Esophagus muscularis mucosa (tissue), 4 donors: ENCODE measurements at places on chromosomes 11 and 22. TPM values are rescaled to one million over a fixed set of nuclear protein-coding genes. Genes with fewer than 3 reads are reported as not detected.

DNA sequence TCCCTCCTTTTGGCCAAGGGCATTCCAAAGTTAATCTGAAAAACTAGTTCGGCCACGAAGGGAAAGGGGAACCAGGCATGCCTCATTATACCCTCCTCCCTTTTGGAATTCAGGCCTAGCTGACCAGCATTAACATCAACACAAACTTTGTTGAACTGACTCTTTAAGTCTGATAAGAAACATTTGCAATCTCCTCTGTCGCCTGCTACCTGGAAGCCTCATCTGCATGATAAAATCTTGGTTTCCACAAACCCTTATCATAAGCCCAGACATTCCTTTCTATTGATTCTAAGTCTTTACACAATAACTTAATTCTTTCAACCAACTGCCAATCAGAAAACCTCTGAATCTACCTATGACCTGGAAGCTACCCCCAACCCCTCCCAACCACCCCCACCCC is 11.4 kb downstream of the POGLUT3 start:
- H3K4me3 ChIP-seq: no peak overlapping the region
- H3K4me1 ChIP-seq: no peaks in the 10 kb centered on the region
- no peak overlapping the region for H3K27ac ChIP-seq
- no peak for DNase-seq

DNA sequence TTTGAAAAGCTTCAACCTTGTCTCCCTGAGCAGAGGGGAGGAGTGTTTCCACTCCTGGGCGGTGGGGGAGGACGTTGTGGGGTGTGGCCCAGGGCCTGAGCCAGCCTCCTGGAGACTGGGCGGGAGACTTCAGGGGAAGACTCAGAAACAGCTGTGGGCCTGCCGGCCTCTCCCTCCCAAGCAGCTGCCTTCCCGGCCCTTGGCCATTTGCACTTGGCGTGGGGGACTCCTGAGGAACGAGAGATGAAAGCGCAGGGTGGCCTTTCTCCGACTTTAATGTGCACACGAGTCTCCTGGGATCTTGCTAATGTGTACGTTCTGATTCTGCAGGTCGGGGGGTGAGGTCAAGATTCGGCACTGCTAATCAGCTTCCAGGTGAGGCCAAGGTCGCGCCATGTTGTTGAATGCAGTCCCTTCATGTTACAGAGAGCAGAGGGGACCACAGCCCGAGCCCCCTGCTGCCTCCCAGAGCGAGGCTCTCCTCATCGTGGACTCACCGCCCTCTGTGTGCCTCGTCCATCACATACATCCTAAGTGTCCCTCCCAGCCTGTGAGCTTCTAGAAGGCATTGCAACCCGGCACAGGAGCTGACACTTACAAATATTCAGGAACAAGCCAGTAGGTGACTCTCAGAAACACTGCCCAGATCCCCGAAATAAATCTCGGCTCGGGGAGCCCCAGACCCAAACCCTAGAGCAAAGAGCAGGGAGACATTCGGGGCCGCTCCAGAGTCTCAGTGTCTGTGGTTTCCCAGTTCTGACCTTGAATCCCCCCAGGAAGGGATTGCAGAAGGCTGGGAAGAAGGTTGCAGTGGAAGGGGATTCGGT is 7.7 kb downstream of the LIF start:
- no peak overlapping the region for H3K4me3 ChIP-seq
- no peaks in the 10 kb centered on the region for H3K36me3 ChIP-seq

DNA sequence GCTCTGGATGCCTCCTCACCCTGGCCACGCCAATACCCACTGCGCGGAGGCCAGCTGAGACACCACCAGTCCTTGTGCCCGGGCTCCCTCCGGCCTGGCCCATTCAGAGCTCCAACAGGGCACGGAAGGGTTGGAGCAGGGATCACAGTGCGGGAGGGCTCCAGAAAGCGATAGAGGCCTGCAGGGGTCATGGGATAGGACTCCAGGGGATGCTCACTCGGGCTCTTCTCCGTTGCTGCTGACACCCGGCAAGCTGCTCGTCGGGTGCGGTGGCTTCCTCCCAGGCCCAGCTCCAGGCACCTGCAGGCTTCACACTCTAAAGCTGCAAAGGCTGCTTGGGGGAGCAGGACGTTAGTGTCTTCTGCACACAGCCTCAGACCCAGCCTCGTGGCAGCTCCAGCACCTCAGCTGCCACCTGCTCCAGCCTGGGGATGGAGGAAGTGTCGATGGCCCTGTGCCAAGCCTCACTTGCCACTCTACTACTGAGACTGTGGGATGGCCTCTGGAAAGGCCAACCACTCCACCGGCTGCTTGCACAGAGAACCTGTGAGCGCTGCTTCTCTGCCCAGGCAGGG is 10.6 kb downstream of the WNT7B start:
- H3K4me3 ChIP-seq: no peak overlapping the region
- no peaks in the 10 kb centered on the region for H3K36me3 ChIP-seq
- H3K27ac ChIP-seq: no peak overlapping the region
- peaks cover 94% of the 10 kb centered on the region for H3K27me3 ChIP-seq
- no peak for DNase-seq

GRCh38 chr22:48102581-48102980 is 1340.1 kb downstream of the TBC1D22A start:
- no peak overlapping the region for H3K4me3 ChIP-seq
- H3K4me1 ChIP-seq: peaks cover 6% of the 10 kb centered on the region
- no peaks in the 10 kb centered on the region for H3K36me3 ChIP-seq
- H3K27ac ChIP-seq: no peak overlapping the region
- no peak for DNase-seq
- no peaks in the 10 kb centered on the region for H3K27me3 ChIP-seq

DNA sequence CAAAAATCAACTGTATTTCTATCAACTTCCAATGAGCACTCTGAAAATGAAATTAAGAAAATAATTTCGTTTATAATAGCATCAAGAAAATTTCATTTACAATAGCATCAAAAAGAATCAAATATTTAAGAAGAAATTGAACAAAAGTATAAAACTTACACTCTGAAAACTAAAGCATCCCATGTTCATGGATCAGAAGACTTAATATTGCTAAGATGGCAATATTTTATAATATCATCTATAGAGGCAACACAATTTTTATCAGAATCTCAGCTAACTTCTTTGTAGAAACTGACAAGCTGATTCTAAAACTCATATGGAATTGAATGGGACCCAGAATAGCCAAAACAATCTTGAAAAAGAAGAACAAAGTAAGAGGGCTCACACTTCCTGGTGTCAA is 19.9 kb downstream of the NUP160 start:
- peaks cover 15% of the 10 kb centered on the region for H3K36me3 ChIP-seq
- no peaks in the 10 kb centered on the region for H3K4me1 ChIP-seq
- H3K27ac ChIP-seq: no peak overlapping the region
- H3K27me3 ChIP-seq: no peaks in the 10 kb centered on the region

DNA sequence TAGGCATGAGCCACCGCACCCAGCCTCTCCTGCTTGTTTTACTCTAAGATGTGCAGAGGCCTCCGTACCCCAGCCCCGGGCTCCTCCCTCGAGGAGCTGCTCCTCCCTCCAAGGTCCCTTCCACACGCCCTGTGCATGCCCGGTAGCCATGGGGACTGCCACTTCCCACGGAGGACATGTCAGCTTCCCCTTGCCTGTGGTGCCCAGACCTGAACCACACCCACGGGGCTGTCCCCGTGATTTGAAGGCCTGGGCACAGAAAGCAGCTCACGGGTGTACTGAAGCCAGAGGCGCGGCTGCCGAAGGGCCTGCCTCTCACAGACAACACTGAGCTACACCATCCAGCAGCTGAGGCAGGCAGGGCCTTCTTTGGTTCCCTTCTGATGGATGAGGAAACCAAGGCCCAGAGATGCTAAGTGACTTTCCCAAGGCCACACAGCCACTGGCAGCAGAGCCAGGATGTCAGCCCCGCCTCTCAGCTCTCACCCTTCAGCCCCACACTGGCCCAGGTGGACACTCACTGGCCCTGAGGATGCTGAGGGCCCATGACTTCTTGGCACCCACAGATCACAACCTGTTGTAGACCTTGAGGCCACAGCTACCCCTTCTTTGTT is 7.3 kb downstream of the INS start:
- H3K27ac ChIP-seq: no peak overlapping the region
- no peak overlapping the region for H3K4me3 ChIP-seq
- H3K27me3 ChIP-seq: peaks cover 61% of the 10 kb centered on the region

GRCh38 chr11:116336540-116336939 is 436.2 kb downstream of the BUD13 start:
- no peaks in the 10 kb centered on the region for H3K4me1 ChIP-seq
- no peak overlapping the region for H3K4me3 ChIP-seq
- peak; percentile 68 for DNase-seq
- no peak overlapping the region for H3K27ac ChIP-seq
- no peaks in the 10 kb centered on the region for H3K27me3 ChIP-seq

GRCh38 chr11:20688761-20689160 is 19.4 kb downstream of the NELL1 start:
- no peaks in the 10 kb centered on the region for H3K4me1 ChIP-seq
- H3K36me3 ChIP-seq: no peaks in the 10 kb centered on the region
- no peak for DNase-seq
- no peak overlapping the region for H3K27ac ChIP-seq
- no peak overlapping the region for H3K4me3 ChIP-seq

DNA sequence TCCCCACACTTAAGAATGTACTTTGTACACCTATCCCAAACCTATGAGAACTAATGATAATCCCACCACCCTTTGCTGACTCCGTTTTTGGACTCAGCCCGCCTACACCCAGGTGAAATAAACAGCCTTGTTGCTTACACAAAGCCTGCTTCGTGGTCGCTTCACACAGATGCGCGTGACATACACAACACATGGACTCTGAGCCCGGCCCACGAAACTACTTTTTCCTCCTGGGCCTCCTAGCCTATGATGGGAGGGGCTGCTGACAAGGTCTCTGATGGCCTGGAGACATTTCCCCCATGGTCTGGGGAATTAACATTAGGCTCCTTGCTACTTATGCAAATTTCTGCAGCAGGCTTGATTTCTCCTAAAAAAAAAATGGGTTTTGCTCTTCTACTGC is 1176.4 kb upstream of the RAG2 start:
- H3K27me3 ChIP-seq: no peaks in the 10 kb centered on the region
- H3K4me3 ChIP-seq: no peak overlapping the region
- H3K36me3 ChIP-seq: no peaks in the 10 kb centered on the region

- H3K27me3 ChIP-seq: no peaks in the 10 kb centered on the region
- no peak overlapping the region for H3K27ac ChIP-seq
- DNase-seq: no peak
Measured at GRCh38 chr11:82927264-82927880, 25.8 kb downstream of the DDIAS start.

DNA sequence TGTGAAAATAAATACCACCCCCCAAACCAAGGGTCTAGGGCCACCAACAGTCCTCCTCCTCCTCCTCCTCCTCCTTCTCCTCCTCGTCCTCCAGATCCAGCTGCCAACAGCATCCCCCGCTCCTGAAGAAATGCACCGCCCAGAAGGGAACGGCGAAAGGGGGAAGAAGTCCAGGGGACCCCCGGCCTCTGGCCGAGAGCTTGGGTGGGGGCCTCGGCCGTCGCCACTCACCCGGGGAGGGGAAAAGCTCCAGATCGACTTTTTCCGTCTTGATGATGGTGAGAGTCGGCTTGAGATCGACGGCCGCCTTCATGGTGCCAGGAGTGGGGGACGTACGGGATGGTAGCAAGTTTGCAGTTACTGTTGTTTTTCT is 65.7 kb downstream of the ETS1 start:
- peak overlapping the region; percentile 93 for H3K27ac ChIP-seq
- peak overlapping the region; percentile 78 for H3K4me3 ChIP-seq
- H3K36me3 ChIP-seq: no peaks in the 10 kb centered on the region
- H3K27me3 ChIP-seq: no peaks in the 10 kb centered on the region
- DNase-seq: no peak
- H3K4me1 ChIP-seq: peaks cover 77% of the 10 kb centered on the region

- no peaks in the 10 kb centered on the region for H3K36me3 ChIP-seq
- peaks cover 24% of the 10 kb centered on the region for H3K27me3 ChIP-seq
- H3K27ac ChIP-seq: no peak overlapping the region
- no peak for DNase-seq
- H3K4me1 ChIP-seq: peaks cover 9% of the 10 kb centered on the region
Measured at GRCh38 chr11:122632181-122632824, 23.2 kb upstream of the UBASH3B start.

DNA sequence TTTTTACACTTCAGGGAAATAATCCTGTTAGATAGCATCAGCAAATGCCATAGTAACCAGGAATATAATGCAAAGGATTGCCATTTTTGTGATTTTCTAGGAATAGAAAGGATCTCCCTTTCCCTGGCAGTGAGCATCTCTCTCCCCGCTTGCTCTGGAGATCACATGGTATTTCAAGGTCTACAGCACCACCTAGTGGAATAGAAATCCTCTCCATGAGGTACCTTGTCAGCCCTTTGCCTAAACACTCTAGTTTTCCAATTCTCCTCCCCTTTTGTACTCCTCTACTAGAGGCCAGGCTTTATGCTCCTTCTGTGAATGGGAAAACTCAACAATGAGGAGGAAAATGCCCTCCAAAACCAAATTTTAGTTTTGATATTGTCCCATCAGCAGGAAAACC is 78.4 kb downstream of the XRRA1 start:
- no peaks in the 10 kb centered on the region for H3K4me1 ChIP-seq
- peaks cover 21% of the 10 kb centered on the region for H3K36me3 ChIP-seq
- no peaks in the 10 kb centered on the region for H3K27me3 ChIP-seq
- no peak overlapping the region for H3K27ac ChIP-seq
- DNase-seq: no peak

- H3K27ac ChIP-seq: no peak overlapping the region
- no peaks in the 10 kb centered on the region for H3K36me3 ChIP-seq
- DNase-seq: no peak
- H3K4me1 ChIP-seq: no peaks in the 10 kb centered on the region
Measured at GRCh38 chr22:22002526-22003055, 20.0 kb upstream of the TOP3B start.

DNA sequence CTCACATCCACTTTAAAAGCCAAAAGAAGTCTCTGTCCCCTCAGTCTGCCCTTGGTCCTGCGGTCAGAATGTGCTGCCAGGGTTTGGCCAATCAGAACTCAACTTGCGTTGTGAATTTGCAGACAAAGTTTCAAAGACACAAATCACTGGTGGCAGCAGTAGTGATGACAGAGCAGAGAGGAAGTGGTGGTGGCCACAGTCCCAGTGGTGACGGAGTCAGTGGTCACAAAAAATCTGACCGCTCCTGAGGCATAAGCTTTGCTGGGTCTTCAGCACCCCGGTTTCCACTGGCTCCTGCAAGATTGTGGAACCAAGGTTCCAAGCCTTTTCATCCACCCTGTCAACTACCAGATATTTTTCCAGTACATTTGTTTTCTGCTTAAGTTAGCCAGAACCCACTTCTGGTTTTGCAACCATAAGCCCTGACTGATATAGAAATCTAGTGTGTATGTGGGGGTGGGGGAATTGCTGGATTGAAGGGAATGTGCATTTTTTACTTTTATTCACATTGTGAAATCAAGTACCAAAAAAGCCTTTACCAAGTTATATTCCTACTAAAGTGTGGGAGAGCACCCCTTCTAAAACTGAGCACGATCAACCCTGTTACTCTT is 112.3 kb downstream of the TMPRSS5 start:
- H3K27me3 ChIP-seq: no peaks in the 10 kb centered on the region
- no peak overlapping the region for H3K27ac ChIP-seq
- no peaks in the 10 kb centered on the region for H3K4me1 ChIP-seq
- H3K4me3 ChIP-seq: no peak overlapping the region
- no peaks in the 10 kb centered on the region for H3K36me3 ChIP-seq

GRCh38 chr22:45968003-45968650 is 8.8 kb downstream of the WNT7B start:
- H3K4me3 ChIP-seq: no peak overlapping the region
- peaks cover 25% of the 10 kb centered on the region for H3K4me1 ChIP-seq
- no peak for DNase-seq
- no peak overlapping the region for H3K27ac ChIP-seq
- H3K36me3 ChIP-seq: no peaks in the 10 kb centered on the region

Gene LDLRAD3
- 8.0 TPM for total RNA-seq

Gene CSRP3
- total RNA-seq: not detected

Gene APLNR
- total RNA-seq: 6.3 TPM

Gene USH1C
- not detected for total RNA-seq

Gene CCDC15
- total RNA-seq: 0.42 TPM

Gene MMP3
- 0.32 TPM for total RNA-seq
